Kasumi-1 (cell line): ENCODE measurements at places on chromosomes 16 and 17.

DNA sequence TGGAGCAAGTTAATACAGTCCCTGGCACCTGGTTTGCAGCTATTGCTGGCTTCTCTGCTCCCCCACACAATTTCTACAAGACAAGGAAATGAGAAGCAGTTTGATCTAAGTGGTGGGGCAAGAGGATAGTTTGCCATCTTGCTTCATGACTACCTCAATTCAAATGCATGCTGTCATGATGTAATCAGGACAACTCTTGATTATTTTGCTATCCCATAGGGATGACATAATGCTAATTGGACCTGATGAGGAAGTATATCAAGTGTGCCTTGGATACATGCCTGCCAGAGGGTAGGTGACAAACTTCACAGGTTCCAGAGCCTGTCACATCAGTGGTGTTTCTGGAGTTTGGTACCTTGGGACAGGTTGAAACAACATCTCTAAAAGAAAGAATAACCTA lies 40.9 kb downstream of the SLFN5 start:
- DNase-seq: no peak

- DNase-seq: no peak
These were observed 228.7 kb downstream of the MSI2 start for GRCh38 chr17:57484826-57485565.

- no peak for DNase-seq
These were observed 9.5 kb downstream of the ARHGAP17 start for GRCh38 chr16:25005445-25006306.

DNA sequence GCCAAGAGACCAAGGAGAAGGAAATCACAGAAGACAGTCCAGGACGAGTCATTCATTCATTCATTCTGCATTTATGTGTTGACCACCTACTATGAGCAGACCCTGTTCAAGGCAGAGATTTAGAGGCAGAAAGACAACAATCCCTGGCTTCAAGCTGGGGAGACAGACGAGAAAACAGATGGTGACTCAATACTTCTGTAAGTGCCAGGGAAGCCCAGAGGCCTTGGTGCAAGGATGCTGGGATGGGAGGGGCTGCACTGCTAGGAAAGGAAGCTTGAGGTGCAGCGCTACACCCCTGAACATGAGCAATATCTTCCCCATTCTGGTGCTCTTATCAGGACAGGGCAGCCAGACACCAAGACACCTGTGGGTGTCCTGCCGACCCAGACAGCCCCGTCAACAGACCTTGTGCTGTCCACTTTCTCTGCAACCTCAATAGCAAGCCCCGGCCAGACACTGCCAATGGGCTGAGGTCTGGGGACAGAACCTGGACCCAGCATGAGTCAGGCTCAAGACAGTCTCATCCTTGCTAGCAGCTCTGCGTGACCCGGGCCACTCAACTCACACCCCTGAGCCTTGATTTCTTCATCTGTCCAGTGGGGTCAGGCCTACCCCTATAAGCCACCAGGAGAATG lies 163.5 kb downstream of the COPRS start:
- no peak for DNase-seq

GRCh38 chr16:21190013-21190412 lies 21.4 kb downstream of the ZP2 start:
- DNase-seq: no peak

DNA sequence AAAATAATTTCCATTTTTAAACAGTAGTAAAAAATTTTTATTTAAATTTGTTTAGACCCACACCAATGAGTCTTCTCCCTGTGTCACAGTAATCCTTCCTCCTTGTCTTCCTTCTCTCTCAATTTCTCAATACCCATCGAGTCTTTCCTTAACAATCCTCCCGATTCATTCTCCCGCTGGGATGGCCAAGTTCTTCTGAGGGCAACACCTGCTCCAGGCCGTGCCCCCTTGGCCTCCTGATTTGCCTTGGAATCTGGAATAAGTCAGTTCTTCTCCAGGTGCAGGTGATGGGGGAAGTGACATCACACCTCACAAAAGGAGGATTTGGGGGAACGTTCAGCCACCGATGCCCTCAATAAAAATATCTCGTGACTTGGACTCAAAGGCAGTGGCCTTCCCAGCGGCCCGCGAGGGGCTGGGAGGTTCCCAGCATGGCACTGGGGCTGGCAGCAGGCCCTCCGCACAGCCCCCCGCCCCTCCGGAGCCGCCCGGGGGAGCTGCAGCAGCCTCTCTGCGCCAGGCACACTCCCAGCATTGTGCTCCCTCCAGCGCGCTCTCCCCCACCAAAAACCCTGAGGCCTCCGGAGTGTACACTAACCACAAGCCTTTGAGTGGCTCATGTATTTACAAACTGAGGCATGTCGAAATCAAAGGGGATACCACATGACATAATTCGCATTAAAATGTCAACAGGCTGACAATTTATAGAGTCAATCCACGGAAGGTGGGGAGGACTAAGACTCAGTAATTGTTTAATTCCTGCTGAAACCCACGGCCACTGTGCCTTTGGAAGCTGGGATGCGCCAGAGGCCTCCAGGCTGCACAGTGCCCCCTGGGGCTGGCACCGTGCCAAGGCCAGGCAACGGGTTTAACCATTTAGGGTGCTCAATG lies 120.5 kb downstream of the ZFHX3 start:
- peak; percentile 9 for DNase-seq

DNA sequence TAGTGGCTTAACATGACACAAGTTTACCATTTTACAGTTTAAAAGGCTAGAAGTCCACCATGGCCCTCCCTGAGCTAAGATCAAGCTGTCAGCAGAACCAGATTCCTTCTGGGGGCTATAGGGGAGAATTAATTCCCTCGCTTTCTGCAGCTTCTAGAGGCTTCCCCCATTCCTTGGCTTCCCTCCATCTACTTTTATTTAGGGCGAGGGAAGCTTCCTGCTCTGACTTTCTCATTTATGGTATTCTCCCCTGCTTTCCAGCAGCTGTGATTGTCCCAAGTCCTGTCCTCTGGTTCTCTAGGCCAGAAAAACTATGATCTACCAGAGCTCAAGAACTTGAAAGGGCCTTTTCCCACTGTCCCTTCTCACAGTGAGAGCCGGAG lies 4.3 kb downstream of the CETP start:
- DNase-seq: no peak

- no peak for DNase-seq
These were observed 44.9 kb downstream of the MEAK7 start for GRCh38 chr16:84459533-84459894.
